Germinal center (tissue), 1 donor: ENCODE measurements at places on chromosomes 6 and 20.
A peak's percentile ranks its signal among the peaks of the same experiment; 100 is the strongest.

DNA sequence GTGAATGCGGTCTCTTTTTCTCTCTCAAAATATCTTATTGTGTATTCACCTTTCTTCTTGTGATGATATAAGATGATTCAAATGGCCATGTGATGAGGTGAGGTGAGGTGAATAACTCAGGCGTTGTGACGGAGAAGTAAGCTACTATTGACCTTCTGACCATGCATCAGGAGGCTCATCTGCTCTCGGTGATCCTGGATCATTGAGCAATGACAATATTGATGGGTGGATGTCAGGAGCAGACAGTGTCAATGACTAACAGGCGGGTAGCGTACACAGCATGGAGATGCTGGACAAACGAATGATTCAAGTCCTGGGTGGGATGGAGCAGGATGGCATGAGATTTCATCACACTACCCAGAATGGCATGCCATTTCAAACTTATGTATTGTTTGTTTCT, 119.6 kb downstream of the PXDC1 start:
- no peak for DNase-seq

DNA sequence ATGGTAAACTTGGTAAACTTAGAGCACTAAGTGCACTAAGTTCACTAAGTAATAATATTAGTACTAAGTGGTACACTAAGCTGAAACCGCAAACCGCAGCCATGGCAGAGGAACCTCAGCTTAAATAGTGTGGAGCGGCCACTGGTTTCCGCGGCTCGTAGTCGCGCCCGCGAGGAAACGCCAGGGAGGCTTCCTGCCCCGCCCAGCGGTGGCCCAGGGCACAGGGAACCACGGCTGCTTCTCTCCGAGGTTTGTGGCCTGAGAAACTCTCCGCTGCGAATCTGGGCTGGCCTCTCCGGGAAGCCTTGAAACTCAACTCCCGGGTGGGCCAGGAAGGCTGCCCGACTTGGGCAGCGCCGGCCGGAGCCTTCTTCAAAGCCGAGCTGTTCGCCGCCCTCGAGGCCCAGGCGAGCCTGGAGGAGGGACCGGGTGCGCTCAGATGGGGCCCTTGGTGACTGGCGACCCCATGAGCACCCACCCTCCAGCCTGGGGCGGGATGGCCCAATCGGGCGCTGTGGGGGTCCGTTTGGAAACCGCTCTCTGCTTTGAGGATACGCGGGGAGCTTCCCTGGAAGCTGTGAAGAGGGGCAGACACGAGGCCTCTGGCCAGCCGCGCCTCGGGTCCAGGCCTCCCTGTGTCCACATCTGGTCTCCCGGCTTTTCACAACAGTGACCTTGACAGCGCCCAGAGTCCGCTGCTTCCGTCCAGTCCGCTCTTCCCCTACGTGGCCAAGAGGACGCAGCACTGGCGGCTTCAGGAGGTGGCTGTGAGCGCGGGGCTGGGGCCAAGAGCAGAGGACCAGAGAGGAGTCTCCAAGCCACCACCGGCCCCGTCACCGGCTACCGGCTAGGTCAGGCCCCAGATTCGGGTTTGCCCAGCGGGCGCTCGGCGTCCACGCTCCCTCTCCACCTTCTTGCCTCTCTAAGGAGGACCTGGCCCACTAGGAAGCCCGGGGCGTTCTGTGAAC, 25.4 kb upstream of the HLA-E start:
- DNase-seq: no peak

GRCh38 chr6:93176070-93176469, 243.3 kb downstream of the EPHA7 start:
- no peak for DNase-seq

- DNase-seq: peak; percentile 6
These were observed 186.3 kb downstream of the ADGB start for GRCh38 chr6:146785001-146785585.

DNA sequence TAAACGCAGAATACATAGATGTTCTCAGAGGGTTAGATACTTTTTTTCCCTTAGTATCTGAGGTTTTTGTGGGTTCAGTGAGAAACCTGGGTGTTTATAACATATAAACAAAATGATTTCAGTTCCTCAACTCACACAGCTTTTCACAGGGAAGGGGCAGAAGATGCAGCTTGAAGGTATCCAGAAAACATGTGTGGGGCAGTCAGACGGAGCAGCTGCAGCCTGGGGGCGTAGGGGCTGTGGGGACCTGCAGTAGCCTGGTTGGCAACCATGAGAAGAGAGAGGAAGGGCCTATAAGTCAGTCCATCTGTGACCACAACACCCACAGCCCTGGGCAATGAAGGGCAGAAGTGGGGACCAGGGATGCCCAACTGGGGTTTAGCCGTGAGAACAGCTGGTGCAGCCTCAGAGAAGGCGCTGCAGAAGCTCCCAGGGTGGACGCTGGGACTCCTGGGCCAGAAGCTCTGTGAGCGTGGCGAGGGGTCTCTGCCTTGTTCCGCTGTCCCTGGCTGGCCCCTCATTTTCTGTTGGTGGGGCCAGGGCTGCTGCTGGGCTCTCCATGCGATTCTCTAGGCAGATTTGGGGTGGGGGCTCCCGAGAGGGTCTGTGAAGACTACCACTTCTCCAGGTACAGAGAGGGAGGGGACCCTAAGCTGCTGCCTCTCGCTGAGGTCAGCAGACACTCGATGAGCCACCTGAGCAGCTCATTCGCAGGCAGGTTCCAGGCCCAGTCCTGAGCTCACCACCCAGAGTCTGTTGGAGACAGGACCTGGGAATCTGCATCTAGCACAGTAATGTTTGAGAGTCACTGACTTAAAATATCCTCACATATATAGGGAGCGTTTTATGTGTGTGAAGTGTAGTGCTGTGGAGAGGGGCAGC, 181.2 kb downstream of the ZDHHC14 start:
- DNase-seq: peak; percentile 75

DNA sequence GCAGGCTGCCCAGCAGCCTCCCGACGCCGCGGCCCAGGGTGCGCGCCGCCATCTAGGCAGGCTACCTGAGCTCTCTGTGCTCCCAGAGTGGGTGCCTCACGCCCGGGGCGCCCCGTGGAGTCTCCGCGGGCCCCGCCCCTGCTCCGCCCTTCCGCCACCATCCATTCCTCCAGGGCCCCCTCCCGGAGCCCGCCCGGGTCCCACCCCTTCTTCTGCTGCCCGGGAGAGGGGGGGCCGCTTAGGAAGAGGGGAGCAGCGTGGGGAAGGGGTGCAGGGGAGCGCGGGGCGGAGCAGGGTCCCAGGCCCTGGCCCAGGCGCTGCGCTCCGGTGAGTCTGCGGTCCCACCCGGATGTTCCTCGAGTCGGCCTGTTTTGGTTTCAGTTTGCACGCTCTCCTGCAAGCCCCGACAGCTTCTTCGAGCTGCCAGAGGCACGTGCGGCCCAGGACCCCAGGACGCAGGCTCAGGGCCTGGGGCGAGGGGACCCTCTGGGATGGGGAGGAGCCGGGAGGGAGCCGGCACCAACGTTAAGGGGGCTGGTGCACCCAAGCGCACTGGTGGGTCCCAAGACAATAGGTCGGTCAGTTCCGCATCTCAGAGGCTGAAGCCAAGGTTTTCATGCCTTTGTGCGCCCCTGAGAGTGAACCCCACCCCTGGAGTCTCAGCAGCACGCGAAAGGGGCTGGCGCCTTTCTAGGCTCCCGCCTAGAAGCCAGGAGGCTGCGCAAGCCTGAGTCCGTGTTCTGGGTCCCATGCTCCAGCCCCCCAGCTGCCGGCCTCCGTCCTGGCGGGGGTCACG, at the start of gene ACSS1:
ACSS1 (minus strand) TSS at position 89 of the 796 bp plus-strand sequence; CDS start at position 52, 37 bp downstream.
- peak; percentile 82 for DNase-seq

DNA sequence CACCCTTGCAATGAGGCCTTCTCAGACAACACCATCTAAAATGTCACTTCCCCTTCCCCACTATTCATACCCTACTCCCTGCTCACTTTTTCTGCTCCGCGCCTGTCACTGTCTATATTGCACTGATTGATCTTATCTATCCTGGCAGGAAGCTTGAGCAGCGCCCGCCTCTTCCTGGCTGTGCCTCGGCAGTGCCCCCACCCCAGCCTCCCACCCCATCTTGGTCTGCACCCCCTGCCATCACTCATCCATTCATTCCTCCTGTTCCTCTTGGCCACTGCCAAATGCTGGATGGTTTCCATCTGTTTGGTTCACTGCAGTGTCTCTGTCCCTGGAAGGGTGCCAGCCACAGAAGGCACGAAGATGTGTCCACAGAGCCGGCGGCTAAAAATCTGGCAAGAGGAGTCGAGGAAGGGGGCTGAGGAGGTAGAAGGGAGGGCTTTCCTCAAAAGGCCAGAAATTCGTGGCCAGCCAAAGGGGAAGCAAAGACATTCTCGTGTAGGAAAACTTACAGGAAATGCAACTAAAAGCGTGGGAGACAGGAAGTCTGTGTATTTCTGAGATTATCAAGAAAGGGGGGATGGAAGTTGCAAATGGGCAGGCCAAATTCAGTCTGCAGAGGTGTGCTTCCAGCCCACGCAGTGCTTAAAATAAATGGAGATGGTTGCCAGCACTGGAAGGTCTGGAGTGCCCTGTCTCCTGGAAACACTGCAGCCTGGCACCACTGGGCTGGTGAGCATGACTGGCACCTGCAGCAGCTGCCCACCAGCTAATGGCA, 27.6 kb downstream of the SYNJ2 start:
- no peak for DNase-seq

GRCh38 chr6:103715269-103715668, 1144.5 kb downstream of the HACE1 start:
- DNase-seq: no peak

- no peak for DNase-seq
These were observed 639 bp upstream of the CD24 start for GRCh38 chr6:106974999-106975737.

GRCh38 chr6:157099912-157100593, 223.3 kb downstream of the TMEM242 start:
- peak; percentile 32 for DNase-seq

- DNase-seq: no peak
These were observed 141.1 kb downstream of the CEP57L1 start for GRCh38 chr6:109236115-109237076.

GRCh38 chr6:19535351-19535750, 301.8 kb upstream of the ID4 start:
- DNase-seq: no peak

DNA sequence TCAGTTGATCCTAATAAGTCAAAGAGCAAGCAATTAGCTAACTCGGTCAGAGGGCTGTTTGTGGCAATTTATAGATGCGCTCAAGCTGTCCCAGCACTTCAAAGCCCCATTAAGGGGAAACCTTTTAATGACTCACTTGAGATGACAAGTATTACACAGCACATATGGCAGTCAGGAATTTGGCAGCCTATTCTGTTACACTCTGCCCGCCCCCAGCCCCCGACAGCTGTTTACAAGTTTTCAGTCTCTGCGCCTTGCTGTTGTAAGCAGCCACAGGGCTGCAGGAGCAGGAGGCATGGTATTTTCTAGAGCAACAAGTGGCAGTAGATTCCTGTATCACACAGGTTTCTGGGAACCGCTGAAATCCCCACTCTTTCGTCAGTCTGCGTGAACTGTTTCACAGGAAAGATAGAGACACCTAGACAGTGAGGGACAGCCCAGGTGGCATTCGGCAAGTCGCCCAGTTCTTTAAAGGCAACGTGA, 263.0 kb downstream of the FOXC1 start:
- DNase-seq: no peak

GRCh38 chr20:49916146-49917002, 1.0 kb upstream of the SPATA2 start:
- no peak for DNase-seq

GRCh38 chr20:52448513-52449232, 257.1 kb upstream of the ZFP64 start:
- no peak for DNase-seq

DNA sequence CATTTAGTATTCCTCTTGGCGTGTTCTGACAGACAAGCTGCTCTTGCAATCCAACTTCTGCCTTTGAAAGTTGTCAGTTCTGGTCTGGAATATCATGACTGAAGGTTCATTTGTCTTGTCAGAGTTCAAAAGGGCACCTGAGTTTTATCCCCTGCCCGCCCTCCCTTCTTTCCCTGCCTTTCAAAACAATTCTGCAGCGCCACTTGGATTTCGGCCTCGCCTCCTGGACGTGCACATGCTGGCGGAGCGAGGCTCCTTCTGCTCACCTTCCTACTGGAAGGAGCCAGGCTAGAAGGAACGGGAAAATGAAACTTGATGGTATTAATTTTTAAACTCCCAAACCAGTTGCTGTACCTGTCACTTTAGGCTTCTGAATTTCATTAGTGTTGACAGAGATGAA, 55.7 kb upstream of the HDGFL1 start:
- DNase-seq: no peak
